ENCODE measurements at places on chromosomes 11 and 22.
A peak's percentile ranks its signal among the peaks of the same experiment; 100 is the strongest.

- DNase-seq: no peak
Observed at GRCh38 chr11:93248602-93249001, 50.8 kb upstream of the SLC36A4 start.

GRCh38 chr11:128468111-128468510 is 119.2 kb downstream of the ETS1 start:
- no peak for DNase-seq

DNA sequence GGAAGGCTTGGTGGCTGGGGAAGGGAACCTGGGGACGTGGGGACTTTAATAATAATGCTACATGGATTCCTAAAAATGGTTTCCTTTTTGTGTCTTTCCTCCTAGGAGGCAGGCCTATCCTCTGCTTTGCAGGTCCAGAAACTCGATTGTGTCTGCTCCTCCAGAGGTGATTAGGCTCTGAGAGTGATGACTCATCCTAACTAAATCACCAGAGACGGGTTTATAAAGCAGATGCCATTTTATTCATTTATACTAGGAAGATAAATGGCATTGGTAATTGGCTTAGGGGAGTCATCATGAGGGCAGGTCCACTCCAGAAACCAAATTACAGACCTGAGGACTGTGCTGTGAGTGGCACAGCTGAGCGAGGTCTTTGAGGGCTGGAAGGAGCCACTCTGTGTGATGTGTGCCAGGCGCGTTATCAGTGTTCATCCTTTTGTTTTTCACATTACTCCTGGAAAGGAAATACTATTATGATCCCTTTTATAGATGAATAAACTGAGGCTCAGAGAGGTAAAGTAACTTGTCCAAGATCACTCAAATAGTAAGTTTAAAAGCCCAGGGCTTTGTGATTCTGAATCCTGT is 7.1 kb downstream of the NLRX1 start:
- DNase-seq: no peak

DNA sequence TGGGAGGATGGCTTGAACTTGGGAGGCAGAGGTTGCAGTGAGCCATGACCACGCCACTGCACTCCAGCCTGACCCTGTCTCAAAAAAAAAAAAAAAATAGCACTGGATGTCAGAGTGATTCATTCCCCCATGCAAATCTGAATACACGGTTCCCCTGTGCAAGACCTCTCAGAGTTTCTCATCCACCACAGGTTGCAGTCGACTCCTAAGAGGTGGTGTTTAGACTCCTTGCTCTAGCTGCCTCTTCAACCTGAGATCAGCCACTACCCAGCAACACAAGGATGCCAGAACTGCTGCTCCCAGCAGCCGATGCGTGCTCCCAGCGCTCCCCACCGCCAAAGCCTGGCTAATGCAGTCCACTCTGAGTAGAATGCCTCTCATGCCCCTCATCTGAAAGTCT is 97.5 kb downstream of the PARVA start:
- DNase-seq: no peak

GRCh38 chr11:131351848-131352247 is 18.6 kb upstream of the NTM start:
- DNase-seq: no peak

DNA sequence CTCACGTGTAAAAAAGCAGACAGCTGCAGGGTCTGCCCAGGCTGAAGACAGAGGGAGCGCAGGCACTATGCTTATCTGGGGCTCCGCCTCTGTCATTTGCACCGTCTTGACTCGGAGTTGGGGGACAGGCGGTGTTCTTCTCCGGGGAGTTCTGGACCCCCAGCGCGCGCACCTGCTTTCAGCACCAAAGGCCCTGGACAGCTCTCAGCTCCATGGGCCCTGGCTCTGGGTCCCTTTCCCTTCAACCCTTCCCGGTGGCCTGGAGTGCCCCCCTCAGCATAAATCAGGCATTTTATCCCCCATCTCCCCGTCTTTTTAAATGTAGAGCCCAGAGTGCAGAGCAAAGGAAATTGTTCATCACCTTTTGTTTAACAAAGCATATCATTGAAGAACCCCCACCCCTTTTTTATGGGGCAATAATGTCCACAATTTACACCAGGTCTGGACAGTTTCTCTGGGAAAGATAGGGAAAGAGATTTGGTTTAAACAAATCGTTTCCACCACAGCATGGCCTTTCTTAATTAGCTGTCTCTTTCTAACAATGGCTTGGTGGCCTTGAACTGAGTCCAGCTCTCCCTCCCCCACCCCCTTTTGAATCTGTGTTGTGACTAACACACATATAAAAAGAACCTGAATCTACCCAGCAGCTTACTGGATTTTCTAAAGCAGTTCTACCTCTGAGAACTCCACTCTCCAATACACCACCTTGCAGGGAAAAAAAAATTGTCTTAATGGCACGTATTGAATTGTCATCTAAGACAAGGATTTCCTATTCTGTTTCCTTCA is 1.7 kb downstream of the SEZ6L start:
- DNase-seq: no peak

GRCh38 chr11:46976182-46976854 is 39.8 kb downstream of the CSTPP1 start:
- DNase-seq: no peak

GRCh38 chr11:132780046-132780445 is 752.3 kb downstream of the OPCML start:
- no peak for DNase-seq

DNA sequence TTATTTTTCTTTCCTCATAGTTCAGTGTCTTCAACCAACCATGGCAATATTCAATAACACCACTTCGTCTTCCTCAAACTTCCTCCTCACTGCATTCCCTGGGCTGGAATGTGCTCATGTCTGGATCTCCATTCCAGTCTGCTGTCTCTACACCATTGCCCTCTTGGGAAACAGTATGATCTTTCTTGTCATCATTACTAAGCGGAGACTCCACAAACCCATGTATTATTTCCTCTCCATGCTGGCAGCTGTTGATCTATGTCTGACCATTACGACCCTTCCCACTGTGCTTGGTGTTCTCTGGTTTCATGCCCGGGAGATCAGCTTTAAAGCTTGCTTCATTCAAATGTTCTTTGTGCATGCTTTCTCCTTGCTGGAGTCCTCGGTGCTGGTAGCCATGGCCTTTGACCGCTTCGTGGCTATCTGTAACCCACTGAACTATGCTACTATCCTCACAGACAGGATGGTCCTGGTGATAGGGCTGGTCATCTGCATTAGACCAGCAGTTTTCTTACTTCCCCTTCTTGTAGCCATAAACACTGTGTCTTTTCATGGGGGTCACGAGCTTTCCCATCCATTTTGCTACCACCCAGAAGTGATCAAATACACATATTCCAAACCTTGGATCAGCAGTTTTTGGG is at the start of gene OR51T1:
Gene OR51T1, plus strand, starts transcription at position 41 of the 641 bp plus-strand sequence. Its CDS starts 0 bp downstream, at position 41.
- DNase-seq: no peak

DNA sequence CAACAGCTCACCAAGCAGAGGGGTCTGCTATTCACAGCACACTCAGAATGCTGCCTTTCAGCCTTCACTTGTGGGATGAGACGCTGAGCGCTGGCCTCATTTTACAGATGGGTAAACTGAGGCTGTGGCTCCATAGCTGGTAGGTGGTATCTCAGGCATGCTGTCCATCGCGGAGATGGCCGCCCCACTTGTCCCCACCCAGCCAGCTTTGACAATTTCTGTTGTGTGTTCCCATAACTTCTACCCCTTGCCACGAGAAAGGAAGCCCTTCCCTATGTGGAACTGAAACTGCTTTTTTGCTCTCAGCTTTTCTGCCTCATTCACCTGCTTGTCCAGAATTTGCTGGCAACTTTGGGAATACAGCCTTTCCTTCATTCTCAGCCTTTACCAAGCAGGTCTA is 36.1 kb upstream of the NNMT start:
- DNase-seq: no peak

GRCh38 chr22:23216461-23217170 is 36.3 kb downstream of the BCR start:
- DNase-seq: no peak

- no peak for DNase-seq
Observed at GRCh38 chr11:2691991-2692875, 7.6 kb downstream of the KCNQ1OT1 start.

GRCh38 chr11:118434553-118435289 is 1.6 kb upstream of the KMT2A start:
- DNase-seq: peak; percentile 31

GRCh38 chr11:120759046-120759445 is 247.5 kb downstream of the GRIK4 start:
- DNase-seq: no peak

- no peak for DNase-seq
Observed at GRCh38 chr11:15893080-15893492, 463.3 kb downstream of the SOX6 start.

DNA sequence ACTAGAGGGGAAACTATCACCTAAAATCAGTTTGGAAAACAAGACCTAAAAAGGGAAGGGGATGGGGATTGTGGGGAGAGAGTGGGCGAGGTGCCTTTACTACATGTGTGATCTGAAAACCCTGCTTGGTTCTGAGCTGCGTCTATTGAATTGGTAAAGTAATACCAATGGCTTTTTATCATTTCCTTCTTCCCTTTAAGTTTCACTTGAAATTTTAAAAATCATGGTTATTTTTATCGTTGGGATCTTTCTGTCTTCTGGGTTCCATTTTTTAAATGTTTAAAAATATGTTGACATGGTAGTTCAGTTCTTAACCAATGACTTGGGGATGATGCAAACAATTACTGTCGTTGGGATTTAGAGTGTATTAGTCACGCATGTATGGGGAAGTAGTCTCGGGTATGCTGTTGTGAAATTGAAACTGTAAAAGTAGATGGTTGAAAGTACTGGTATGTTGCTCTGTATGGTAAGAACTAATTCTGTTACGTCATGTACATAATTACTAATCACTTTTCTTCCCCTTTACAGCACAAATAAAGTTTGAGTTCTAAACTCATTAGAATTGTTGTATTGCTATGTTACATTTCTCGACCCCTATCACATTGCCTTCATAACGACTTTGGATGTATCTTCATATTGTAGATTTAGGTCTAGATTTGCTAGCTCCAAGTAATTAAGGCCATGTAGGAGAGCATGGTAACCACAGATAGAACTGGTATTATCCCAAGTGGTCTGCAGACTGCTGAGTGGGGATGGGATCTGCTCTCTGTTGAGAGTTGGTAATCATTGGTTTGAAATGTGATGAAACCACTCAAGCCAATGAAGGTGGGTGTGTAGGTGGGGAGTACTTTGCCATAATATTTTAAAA is 3.6 kb downstream of the NEAT1 start:
- no peak for DNase-seq

DNA sequence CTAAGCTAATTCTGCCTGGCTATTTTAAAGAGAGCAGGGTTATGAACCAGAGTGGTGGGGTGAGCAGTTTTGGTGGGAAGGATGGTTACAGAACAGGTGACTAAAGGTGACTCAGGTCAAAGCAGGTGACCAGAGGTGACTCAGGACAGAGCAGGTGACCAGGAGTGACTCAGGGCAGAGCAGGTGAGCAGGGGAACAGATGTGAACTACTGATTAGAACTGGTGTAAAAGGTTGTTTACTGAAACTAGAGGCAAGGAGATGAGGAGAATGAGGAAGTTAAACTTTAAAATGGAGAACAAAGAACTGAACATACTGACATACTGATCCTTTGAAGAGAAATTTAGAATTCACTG is 15.4 kb upstream of the HYLS1 start:
- DNase-seq: no peak

GRCh38 chr11:19683141-19683805 is 29.4 kb upstream of the NAV2 start:
- no peak for DNase-seq

GRCh38 chr11:42812361-42812760 is 499.4 kb upstream of the API5 start:
- DNase-seq: no peak

DNA sequence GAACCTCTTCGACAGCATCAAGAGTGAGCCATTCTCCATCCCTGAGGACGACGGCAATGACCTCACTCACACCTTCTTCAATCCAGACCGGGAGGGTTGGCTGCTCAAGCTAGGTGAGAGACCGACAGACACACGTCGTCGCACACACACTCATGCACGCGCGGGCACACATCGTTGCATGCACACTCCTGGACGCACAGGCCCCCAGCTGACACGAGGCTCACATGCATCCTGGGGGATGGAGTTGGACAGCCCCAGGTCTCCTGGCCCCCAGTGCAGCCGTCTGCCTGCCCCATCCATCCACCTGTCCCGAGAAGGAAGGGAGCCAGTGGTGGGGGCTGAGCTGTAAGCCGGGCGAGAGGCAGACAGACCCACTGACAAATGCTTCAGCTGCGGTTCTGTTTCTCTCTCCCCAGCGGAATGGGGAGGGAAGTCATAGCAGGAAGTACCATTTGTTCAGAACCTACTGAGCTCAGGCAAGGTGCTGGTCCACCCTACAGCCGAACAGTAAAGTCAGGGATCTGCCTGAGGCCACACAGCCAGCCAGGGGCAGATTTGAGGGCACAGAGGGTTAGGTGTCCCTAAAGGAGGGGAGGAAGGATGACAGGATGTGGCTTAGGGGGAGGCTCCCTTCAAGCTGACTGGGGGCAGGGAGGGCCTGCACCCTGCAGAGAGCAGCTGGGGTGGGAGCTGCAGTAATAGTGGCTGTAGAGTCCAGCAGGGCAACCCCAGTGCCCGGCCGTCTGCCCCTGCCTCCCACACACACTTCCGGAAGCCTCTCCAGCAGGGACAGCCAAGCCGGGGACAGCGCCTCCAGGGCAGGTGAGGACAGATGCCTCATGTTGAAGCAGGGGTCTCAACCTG is 27.1 kb downstream of the CYTH4 start:
- peak; percentile 78 for DNase-seq

DNA sequence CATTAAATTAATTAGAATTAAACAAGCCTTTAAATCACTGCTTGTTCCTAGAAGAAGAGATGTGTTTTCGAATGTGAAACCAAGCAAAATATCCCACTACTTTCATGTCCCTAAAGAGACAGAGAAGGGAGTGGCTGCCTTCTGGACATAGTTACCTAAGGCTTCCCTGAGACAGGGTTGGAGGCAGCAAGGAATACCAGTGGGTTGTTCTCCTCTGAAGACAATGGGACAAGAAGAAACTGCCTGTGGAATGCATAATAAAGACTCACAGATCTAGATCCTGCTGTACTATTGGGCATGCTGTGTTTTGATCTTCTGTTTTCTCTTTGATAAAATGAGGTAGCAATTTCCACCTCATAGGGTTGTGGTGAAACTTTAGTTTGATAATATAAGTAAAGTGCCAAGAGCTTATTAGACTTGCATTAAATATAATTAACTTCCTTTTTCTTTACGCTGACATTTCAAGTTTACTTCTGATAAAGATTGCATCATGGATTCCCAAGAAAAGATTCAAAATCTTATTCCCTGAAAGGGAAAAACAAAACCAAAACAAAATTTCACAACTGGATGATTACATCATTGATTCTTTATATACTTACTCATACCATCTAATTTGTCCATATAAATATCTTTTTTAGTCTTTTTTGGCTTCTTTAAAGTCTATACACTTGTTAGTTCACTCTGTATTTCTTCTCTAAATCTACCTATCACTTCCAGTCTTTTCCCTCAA is 621.3 kb downstream of the ETS1 start:
- DNase-seq: no peak

GRCh38 chr11:60929764-60930163 is 5.5 kb downstream of the TMEM132A start:
- DNase-seq: no peak

- no peak for DNase-seq
Observed at GRCh38 chr11:100501450-100501849, 185.6 kb upstream of the ARHGAP42 start.

Data from GM12892 (cell line).